ENCODE measurements at places on chromosomes 16 and 17. TPM values are rescaled to one million over a fixed set of nuclear protein-coding genes. Genes with fewer than 3 reads are reported as not detected.

DNA sequence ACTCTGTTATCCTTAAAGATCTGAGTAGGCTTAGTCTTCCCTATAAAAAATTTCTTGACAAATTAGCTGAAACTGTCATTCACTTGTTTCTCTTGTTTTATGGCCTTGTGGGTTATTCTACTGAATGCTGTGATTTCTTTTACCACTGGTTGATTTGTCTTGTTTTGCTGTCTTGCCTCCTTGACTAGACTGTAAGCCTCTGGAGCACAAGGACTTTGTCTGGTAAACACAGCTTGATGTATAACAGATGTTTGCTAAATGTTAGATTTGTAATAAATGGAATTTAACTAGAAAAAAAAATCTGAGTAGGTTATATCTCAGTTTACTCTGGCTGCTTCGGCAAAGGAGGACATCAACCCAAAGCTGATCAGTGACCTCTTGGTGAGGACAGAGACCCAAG is 21.6 kb downstream of the VAC14 start:
- no peak for DNase-seq

Gene YBX2
- 2.7 TPM for total RNA-seq

- no peak for DNase-seq
Measured at GRCh38 chr17:80414508-80414802, 512 bp upstream of the ENDOV start.

DNA sequence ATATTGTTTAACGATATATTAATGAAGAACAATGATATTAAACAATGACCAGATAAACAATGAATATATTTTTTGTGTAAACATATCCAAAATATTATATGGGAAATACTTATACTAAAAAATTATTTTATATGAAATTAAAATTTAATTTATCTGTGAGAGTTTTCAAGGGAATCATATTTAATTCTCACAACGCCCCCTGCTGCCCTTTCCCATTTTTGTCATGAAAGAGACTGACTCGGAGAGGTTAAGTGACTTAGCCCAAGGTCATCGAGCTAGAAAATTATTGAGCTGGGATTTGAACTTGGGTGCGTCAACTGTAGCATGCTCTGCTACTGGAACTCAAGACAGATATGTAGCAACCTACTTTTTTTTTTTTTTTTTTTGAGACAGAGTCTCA is 7.2 kb upstream of the MYCBPAP start:
- no peak for DNase-seq

Gene KRTAP4-9
- total RNA-seq = not detected

DNA sequence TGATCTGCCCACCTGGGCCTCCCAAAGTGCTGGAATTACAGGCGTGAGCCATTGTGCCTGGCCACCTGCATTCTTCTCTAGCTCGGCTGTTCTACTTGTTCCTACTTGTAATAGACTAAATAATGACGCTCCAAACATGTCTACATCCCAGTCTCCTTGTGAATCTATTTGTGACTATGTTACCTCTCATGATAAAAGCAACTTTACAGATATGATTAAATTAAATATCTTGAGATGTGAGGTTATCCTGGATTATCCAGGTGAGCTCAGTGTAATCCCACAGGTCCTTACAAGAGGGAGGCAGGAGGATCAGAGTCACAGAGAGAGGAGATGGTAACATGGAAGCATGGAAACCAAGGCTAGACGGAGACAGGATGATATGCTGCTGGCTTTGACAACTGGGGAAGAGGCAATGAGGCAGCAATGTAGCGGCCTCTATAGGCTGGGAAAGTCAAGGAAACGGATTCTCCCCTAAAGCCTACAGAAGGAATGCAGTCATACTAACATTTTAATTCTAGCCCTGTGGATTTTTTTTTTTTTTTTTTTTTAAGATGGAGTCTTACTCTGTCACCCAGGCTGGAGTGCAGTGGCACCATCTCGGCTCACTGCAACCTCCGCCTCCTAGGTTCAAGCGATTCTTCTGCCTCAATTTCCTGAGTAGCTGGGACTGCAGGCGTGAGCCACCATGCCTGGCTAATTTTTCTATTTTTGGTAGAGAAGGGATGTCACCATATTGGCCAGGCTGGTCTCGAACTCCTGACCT is 5.0 kb upstream of the LASP1 start:
- no peak for DNase-seq

Gene PNMT
- 2.2 TPM for total RNA-seq

Gene AOC2
- total RNA-seq = 0.78 TPM

Gene HOXB8
- not detected for total RNA-seq

GRCh38 chr17:7380321-7380720 is 568 bp upstream of the TNK1 start:
- no peak for DNase-seq

DNA sequence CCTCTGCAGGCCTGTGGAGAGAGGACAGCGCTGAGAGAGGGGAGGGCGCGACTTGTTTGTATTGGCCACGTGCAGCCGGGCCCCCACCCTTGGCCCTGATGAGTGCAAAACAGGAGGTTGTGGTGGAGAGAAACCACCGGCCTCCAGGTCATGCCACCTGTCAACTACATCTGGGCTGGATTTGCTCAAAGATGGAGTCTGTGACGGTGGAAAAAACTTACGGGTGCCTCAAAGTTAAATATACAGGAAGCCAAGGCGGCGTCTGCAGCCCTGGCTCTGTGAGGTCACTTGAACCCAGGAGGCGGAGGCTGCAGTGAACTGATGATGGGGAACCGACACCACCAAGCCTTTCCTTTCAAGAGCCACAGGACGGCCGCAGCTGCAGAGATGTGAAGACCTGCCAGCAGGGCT is 15.7 kb downstream of the C16orf74 start:
- DNase-seq = no peak

- DNase-seq = no peak
Measured at GRCh38 chr17:14052886-14053615, 16.3 kb upstream of the COX10 start.

DNA sequence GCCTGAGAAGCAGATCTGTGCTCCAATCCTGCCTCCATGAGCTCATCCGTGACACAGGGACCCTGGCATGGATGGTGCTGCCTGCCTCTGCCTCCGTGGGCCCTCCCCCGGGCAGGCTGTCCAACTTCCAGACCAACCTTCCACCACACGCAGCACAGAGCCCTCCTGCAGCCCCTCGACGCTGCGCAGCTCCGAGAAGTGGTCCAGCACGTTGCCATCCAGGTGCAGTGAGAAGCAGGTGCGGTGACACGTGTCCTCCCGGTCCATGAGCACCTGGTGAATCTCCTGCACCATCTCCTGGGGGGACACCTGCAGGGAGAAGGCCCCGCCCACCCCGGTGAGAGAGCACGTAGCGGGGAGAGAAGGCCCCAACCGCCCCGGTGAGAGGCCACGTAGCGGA is 8.4 kb downstream of the CLUH start:
- DNase-seq = no peak

- no peak for DNase-seq
Measured at GRCh38 chr17:78159575-78160158, 8.7 kb upstream of the SYNGR2 start.

GRCh38 chr16:1167276-1168107 is 14.6 kb downstream of the CACNA1H start:
- DNase-seq = peak; percentile 13

DNA sequence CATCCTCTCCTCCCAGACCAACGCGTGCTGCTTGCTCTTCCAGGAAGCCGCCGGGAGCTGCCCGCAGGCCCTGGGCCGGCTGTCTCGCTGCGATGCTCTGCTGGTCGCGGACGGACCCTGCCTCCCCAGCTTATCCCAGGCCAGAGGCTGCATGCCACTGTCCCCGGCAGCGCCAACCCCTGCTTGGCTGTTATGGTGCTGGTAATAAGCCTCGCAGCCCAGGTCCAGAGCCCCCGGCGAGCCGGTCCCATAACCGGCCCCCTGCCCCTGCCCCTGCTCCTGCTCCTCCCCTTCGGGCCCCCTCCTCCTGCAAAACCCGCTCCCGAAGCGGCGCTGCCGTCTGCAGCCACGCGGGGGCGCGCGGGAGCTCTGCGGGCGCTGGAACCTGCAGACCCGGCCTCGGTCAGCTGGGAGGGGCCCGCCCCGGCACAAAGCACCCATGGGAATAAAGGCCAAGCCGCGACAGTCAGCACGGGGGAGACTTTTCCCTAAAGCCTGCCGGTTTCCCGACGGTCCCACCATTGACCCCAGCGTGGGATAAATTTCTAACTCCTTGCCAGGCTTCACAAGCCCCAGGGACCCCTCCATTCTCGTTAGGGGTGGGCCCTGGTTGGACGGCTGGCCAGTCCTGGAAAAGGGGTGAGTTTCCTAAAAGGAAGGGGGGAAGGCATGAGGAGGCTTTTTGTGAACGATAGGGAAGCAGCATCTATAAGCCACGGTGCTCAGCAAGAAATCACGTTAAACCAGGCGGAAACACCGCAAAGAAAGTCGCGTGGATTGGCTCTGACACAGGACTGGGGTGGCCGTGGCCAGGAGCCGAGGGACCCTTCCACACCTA is 11.2 kb downstream of the ENPP7 start:
- peak; percentile 54 for DNase-seq

GRCh38 chr16:58155839-58156238 is 26.7 kb upstream of the CFAP20 start:
- no peak for DNase-seq

Gene FOXO3B
- 18.4 TPM for total RNA-seq

Gene DOK4
- total RNA-seq = 65.0 TPM

DNA sequence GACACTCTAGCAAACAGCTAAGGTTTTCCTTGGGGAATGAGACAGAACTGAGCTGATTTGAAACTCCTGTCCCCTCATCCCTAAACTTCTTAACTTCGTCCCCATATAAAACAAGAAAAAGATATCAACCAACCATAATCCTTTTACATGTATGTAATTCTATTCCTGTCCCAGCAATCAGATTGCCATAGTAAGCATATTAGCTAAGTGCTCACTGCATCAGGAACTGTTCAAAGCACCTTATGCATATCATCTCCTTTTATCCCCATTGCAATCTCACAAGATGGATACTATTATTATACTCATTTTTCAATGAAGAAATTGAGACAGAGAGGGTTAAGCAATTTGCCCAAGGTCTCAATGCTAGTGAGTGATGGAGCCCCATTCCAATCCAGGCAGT is 6.8 kb downstream of the KIF18B start:
- no peak for DNase-seq

GRCh38 chr17:33596899-33597298 is 303.8 kb upstream of the ASIC2 start:
- DNase-seq = no peak

GRCh38 chr16:4678596-4678995 is 14.8 kb upstream of the NUDT16L1 start:
- DNase-seq = no peak

GRCh38 chr17:304461-304860 is 48.1 kb downstream of the RPH3AL start:
- no peak for DNase-seq

DNA sequence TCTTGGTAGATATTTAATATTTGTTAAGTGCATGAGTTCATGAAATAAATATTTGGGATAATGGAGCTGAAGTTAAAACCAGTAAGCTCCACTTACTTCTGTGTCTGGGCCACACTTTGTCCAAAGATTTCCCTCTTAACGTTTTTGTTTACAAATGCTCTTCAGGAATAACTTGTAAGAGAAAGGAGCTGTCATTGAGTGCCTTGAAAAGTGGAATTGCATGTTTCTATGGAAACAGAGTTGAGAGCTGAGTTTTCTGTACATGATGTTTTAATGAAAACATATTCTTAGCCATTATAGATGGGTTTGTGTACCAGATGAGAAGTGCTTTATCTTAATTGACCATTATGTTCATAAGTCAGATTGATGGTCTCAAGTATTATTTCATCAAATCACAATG is 1045.4 kb upstream of the EEF2KMT start:
- no peak for DNase-seq

DNA sequence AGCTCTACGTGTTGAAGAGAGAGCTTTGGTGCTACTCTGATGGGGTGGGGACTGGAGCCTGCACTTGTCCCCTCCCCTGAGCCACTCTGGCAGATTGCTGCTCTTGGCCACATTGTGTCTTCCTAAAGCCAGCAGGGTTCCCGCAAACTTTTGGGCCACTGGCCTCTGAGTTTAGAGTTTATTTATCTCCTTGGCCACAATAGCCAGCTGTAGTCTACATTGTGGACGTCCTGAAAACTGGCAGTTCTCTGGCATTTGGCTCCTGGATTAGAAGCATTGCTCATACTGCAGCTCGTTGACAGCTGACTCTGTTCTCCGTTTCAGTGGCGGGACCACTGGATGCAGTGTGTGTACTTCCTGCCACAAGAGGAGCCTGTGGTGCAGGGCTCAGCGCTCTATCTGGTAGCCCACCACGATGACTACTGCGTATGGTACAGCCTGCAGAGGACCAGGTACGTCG is 34.6 kb downstream of the PRMT7 start:
- no peak for DNase-seq

DNA sequence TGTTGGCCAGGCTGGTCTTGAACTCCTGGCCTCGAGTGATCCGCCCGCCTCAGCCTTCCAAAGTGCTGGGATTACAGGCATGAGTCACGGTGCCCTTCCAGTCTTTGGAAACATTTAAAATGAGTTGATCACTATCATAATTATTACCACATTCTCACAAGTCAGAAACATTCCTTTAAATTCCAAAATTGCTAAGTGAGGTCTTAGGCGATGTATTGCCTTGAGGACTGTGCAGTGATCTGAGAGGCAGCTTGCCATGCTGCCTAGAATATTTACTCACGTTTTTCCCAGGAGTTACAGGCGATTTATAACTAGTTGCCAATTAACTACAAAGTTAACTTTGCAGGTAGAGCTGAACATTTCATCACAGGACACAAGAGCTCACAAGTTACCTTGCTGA is 5.7 kb upstream of the ATXN1L start:
- no peak for DNase-seq

- no peak for DNase-seq
Measured at GRCh38 chr17:72466199-72466598, 345.4 kb downstream of the SOX9 start.

DNA sequence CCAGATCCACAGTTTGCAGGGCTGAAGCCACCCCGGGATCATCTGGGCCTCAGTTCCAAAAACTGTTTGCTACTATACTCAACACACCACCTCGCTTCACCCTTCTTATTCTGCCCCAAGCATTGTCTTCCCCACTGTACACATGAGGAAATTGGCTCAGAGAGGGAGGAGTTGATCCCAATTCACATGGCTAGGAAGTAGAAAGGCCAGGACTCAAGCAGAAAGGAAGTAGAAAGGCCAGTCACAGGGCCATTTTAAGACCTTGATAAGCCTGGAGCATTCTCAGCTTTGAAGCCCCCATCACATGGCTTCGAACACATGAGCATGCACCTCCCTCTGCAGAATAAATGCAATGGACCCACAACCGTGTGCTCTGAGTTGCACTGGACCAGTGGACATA is 7.7 kb upstream of the PRSS22 start:
- DNase-seq = no peak

Gene PMFBP1
- total RNA-seq = 2.5 TPM

Gene XAF1
- 2.5 TPM for total RNA-seq

Measured in occipital lobe (tissue), 3 donors.